ENCODE measurements at places on chromosomes 2 and 18.

GRCh38 chr2:80112790-80113189, 191.8 kb downstream of the LRRTM1 start:
- DNase-seq: no peak

GRCh38 chr2:226835420-226835795, 446 bp upstream of the RHBDD1 start:
- peak; percentile 7 for DNase-seq

DNA sequence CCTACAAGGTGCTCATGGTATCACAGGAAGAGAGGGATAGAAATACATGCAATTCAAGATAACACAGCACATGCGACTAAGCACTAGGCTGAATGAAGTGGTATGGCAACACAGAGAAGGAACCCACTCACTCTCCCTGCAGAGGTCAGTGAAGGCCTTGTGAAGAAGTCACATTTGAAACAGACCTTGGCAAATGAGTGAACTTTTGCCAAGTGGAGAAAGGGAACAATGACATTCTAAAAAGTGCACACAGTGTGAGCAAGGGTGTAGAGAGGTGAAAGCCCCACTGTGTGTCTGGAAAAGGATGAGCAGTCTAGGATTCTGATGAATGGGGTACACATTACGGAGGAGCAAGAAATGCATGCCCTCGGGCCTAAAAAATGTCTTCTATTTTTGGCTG, 23.3 kb downstream of the KLF7 start:
- no peak for DNase-seq

- no peak for DNase-seq
These were observed 14.7 kb downstream of the NIFK start for GRCh38 chr2:121721926-121722325.

- DNase-seq: no peak
These were observed 392.7 kb upstream of the FANCL start for GRCh38 chr2:58633613-58634365.

DNA sequence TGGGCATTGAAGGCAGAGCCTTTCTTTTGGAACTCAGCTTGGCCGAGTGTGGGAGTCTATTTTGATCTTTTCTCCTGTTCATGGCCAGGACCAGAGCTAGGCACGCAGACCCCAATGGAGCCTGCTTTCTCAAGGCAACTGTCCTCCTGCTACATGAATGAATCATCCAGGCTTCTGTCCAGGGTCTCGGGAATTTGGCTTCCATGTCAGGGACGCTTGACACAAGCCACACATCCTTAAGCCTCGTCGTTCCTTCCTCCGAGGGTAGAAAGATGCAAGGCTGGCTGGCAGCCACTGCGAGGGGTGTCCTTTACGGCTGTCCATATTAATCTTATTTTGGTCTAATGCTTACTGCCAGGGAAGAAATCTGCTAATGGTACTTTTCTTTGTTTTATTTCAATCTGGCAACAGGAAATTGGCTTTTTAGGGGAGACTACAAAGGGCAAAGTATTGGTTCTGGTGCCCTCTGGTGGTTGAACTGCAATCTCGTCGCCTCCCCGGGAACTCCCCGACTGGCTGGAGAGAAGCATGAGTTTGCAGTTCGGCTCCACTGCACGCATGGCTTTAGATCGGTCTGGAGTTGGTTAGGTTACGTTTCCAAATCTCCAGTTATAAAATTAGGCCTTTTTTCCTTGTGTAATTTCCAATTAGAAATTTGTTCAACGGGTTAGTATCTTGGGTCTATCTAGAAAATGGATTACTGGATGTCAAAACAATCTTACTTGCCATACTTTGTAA, 135.2 kb downstream of the ALPK2 start:
- DNase-seq: peak; percentile 66

DNA sequence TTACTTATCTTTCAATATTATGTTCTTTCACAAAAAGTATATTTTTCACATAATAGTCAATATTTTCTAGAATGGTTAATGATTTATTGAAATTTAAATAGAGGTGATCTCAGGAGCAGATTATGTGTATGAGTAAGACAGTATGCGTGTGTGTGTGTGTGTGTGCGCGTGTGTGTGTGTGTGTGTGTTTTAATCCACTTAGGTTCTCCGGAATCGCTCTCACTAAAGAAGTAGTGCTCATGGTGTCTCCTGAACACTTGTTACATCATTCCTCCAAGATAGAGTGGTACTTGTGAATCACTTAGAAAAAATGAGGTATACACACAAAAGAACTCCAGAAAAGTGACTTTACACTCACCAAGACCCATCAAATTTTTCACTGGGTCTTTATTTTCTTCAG, 91.0 kb upstream of the KCNH7 start:
- DNase-seq: no peak
